ENCODE measurements at places on chromosomes 2 and 18.
A peak's percentile ranks its signal among the peaks of the same experiment; 100 is the strongest.

DNA sequence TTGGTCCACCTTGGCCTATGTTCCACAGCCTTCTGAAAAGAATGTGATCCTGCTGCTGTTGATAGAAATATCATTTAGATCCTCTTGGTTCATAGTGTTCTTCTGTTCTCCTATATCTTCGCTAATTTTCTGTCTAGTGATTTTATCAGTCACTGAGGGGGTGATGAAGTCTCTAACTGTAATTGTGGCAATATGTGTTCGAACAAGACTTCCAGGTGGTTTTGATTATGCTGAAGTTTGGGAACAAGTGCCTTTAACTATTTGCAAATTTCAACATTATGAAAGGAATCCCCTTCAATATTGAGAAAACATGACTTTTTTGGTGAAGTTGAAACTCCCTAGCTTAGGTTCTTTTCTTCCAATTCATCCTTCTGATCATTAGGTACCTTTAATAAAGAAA, 140.4 kb downstream of the MTX2 start:
- DNase-seq, result no peak

- no peak for DNase-seq
Measured at GRCh38 chr18:69958422-69958821, 10.7 kb upstream of the CD226 start.

- DNase-seq, result no peak
Measured at GRCh38 chr2:603427-603826, 73.8 kb downstream of the TMEM18 start.

GRCh38 chr2:158319269-158319668, 137.3 kb downstream of the CCDC148 start:
- DNase-seq, result no peak

DNA sequence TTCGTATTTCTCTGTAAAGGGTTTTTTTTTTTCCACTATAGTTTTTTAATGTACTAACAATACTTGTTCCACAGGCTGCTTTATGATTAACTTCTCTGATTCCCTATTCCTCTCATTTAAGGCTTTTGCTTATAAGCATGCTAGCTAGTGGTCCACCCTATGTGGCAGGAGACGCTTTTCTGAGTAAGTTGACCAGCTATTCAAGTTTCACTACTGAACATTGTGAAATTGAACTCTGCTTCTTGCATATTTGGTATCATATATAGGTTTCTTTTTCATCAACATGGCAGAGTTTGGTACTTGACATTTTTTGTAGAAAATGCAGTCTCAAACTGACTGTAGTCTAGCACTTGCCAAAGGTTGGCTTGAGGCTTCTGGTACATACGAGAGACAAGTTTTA, 74.2 kb downstream of the OTX1 start:
- no peak for DNase-seq

- DNase-seq, result no peak
Measured at GRCh38 chr2:120803764-120804335, 68.2 kb downstream of the GLI2 start.

DNA sequence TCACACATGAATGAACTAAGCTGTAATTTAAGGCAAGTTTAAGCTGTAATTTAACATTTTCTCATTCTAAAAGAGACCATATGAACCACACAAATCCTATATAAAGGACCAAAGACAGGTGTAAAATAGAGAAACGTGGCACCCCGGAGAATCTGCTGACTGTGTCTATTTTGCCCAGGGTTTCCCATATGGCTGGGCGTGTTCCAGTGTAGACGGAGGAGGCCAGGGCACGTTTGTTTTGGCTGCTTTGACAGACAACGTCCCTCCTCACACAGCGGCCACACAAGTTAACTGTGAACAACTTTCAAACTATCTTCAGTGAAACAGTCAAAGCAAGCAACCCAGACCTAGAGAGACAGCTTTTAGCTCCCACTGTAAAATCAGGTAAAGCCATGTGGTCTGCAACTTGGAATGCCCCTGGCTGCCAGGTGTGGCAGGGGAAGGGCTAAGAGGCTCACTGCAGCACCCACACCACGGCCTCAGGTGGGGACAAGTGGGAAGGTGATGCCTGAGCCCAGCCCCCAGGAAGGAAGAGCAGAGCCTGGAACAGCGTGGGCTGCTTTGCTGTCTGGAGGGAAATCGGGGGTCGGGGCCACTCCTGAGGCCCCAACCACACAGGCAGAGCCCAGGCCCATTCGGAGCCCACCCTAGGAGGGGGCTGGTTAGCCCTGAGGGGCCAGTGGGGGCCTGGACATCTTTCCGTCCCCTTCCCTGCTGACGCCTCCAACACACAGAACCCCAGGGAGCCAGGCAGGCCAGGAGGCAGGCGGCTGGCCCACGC, 40.7 kb downstream of the SLC66A2 start:
- DNase-seq, result no peak

GRCh38 chr2:12577091-12577490, 139.6 kb upstream of the TRIB2 start:
- no peak for DNase-seq

- peak; percentile 92 for DNase-seq
Measured at GRCh38 chr18:45416168-45416567, 199.1 kb upstream of the SLC14A2 start.

DNA sequence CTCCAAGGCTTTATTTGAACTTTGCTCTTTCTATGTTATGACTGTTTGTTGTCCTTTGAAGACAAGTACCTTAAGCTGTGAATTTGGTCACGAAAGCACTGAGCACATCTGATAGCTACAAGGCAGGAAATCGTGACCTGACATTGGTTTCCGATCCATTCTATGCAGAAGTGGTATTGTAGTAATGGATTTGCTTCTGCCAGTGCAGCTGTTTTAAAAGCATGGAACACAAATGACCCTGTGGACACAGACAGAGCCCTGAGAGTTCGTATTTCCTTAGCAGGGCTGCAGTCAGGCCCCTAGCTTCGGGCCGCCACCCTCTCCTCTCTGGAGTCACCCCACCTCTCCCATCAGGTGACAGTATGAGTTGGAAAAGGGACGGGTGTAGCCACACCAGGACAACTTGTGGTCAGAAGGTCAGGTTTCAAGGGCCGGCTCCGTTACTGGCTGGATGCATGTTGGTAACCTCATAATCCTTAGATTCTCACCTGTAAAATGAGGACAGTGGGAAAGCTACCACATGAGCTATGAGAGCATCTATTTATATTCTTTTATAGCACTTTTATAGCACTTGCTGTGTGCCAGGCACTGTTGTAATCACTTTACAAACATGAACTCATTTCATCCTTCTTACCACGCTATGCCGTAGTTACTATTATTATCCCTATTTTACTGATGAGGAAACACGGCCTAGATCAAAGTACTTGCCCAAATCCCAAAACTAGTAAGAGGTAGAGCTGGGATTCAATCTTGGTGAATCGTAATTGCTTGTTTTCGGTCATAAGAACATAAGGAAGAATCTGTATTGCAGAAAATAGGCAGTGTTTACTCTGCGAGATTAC, 70.2 kb downstream of the SPATS2L start:
- peak; percentile 48 for DNase-seq
